Caco-2 (cell line): ENCODE measurements at places on chromosomes 7 and 10. TPM values are rescaled to one million over a fixed set of nuclear protein-coding genes. Genes with fewer than 3 reads are reported as not detected.

- no peak for DNase-seq
Measured at GRCh38 chr10:24010436-24010970, 198.4 kb upstream of the KIAA1217 start.

DNA sequence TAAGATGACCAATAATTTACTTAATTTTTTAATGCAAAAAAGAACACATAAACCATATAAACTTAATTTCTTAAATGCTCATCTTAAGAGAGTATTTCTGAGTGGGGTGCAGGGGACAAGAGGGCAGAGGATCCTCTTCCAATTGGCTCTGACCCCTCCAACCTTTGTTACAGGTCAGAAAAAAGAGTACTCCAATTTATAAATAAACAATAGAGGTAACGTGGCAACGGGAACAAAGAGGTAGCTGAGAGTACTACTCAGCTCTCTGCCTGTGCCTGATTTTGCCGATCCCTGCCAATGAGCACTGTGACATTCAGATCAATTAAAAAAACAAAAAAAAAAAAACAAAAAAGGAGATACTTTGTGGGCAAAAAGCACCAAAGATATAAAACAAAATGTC is 307.9 kb downstream of the PARD3 start:
- no peak for DNase-seq

GRCh38 chr10:60276232-60276631 is 113.4 kb downstream of the ANK3 start:
- DNase-seq, result no peak

- DNase-seq, result no peak
Measured at GRCh38 chr7:15972862-15973275, 286.4 kb upstream of the MEOX2 start.

GRCh38 chr10:22427101-22427500 is 81.8 kb downstream of the SPAG6 start:
- DNase-seq, result no peak

The JAKMIP3 gene
- 0.50 and 0.53 TPM in 2 replicates for total RNA-seq
